ENCODE measurements at places on chromosomes 6 and 20.
A peak's percentile ranks its signal among the peaks of the same experiment; 100 is the strongest.

DNA sequence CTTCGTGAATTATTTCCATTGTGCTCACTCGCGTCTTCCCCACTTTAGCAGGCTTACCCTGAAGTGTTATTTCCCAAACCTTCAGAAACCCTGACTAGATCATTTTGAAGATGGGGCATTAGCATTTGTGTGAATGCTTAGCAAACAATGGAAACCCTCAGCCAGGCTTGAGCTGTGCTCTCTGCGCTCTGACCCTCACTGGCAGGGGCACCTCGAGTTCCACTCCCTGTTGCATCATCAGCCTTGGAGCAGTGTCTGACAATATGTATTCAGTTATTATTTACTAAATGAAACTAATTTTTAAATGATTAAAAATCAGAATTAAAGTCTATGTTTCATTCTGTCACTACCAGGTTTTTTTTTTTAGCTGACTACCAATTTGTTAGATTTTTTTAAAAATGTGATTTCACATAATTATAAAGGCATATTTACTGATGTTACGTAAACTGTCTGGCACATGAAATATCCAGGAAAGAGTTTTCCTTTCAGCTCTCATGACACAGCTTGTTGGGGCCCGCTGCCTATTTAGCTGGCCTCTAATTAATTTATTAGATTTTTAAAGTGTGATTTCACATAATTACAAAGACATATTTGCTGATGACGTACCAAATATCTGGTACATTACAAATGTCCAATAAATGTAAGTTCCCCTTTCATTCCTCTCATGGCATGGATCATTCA, 155.2 kb downstream of the PACRG start:
- no peak for DNase-seq

- DNase-seq, result peak; percentile 73
Measured at GRCh38 chr6:149271348-149272340, 45.9 kb upstream of the TAB2 start.

DNA sequence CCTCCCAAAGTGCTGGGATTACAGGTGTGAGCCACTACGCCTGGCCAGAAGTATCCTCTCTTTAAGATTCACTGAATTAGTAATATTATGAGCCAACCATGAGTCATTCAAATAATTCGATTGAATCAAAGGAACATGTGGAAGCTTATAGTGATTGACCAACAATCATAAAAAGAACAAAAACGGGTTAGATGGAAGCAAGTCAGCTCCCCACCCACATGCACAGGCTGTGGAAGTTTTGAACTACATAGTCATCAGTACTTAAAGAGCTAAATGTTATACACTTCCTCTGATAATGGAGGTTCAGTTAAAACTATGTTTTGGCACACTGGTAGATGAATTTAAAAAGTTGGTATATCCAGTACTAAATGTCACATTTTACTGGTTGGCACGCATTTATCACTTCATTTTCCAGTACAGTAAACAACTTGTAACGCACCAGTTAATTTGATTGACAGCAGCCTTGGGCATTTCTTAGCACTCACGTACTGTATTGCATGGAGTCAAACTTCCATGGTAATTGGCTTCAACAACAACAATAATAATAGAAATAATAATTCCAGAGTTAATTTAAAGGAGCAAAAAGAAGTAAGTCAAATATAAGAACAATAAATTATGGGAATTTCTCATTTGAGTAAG, 1107.3 kb upstream of the MAP3K7 start:
- no peak for DNase-seq

DNA sequence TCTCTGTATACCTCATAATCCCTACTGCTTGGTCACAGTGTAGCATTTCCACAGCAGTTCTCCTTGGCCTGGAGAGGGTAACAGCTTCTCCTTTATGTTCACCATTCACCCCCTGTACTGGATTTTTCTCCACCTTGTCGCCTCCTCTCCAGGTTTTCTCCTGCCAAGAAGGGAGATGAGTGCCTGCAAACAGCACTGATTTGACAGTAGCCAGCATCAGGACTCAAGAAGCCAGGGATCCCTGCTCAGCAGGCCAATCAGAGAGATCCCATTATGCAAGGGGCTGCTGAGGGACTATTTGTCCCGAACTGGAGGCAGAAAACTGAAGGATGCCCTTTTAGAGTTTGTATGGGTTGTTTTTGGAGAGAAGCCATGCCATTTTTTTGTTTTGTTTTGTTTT, 68.6 kb upstream of the RIPOR2 start:
- DNase-seq, result no peak

GRCh38 chr6:143103916-143104315, 43.2 kb downstream of the AIG1 start:
- no peak for DNase-seq

GRCh38 chr6:38307740-38308139, 332.0 kb downstream of the BTBD9 start:
- DNase-seq, result no peak

- DNase-seq, result no peak
Measured at GRCh38 chr20:6975311-6975710, 207.8 kb downstream of the BMP2 start.

DNA sequence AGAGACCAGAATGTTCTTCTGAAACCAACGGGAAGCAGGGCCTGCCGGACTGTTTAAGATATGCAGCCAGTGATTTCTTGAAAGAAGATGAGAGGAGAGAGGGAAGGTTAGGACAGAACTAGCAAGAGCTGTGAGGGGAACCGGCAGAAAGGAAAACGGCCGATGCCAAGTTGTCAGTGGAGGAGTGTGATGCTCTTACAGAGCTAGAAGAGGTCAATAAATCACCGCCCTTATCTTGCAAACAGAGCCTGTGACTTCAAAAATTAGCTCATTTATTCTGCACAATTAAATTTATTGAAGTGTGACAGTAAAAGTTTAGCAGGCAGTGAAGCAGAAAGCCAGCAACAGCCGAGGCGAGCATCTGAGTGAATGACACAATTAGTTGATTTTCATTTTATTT, 509.5 kb upstream of the ID4 start:
- DNase-seq, result no peak

DNA sequence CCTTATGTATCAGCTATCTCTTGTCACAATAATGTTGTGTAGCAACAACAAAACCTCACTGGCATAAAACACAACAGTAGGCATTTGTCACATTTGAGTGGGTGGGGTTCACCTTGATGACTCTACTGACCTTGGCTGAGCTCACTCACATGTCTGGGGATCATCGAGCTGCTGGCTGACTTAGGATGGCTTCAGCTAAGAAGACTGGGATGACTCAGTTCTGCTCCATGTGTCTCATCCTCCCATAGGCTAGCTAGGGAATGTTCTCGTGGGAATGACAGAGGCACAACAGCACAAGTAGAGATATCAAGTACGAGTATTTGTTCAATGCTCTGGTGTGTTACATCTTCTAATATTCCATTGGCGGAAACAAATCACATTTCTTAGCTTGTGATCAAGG, 167.9 kb downstream of the PLCB1 start:
- no peak for DNase-seq

- DNase-seq, result no peak
Measured at GRCh38 chr6:37709250-37709931, 11.7 kb upstream of the MDGA1 start.

- DNase-seq, result no peak
Measured at GRCh38 chr6:35496841-35497570, at the start of gene TEAD3. TSS of gene TEAD3 (minus strand) at chr6:35497079.

DNA sequence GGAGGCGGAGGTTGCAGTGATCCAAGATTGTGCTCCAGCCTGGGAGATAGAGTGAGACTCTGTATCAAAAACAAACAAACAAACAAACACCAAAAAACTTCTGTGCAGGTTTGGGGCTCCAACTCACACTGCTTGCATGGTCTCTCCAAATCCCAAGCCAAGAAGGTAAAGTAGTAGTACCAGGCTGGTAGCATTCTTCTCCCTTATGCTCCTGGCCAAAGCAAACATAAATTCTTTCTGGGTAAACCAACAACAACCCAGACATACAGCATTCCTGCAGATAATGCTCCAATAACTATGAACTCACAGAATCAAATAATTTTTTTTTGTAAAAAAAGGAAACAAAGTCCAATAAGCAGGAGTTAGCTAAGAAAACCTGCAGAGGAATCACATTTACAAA, 57.8 kb upstream of the KLHL31 start:
- DNase-seq, result no peak

- DNase-seq, result no peak
Measured at GRCh38 chr6:41546866-41547798, 951 bp downstream of the FOXP4 start.

- DNase-seq, result no peak
Measured at GRCh38 chr6:150894191-150894744, 28.8 kb downstream of the MTHFD1L start.

DNA sequence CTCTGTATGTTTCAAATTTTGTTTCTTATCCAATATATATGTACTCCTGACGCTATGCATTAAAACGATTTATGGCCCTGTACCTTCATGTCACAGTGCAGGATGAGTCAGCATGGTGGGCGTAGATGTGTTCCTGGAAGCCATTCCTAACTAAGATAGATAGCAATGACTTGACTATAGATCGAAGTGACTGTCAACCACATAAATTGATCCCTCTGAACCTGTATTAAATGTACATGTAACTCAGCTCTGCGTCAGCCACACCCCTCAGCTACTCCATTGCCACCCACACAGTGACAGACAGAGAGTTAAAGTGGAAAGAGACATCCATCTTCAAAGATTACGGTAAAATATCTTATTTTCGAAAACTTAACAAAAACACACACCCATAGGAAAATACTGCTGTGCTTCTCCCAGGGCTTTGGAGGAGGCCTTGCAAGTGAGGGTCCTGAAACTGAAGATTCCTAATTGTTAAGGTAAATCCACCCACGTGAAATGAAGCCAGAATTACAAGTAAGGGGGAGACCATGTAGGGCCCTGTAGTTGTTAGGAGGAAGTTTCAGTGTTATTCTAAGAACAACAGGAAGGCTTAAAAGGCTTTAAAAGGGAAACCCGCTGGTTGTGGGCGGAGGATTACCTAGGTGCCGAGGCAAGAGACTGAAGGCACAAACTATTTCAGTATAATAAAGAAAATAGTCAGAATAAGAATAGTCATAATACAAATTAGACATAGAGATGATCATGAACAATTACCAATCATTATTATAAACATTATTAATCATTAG, 10.3 kb upstream of the RAD21L1 start:
- DNase-seq, result no peak

GRCh38 chr20:11448554-11448953, 469.1 kb upstream of the BTBD3 start:
- DNase-seq, result no peak

DNA sequence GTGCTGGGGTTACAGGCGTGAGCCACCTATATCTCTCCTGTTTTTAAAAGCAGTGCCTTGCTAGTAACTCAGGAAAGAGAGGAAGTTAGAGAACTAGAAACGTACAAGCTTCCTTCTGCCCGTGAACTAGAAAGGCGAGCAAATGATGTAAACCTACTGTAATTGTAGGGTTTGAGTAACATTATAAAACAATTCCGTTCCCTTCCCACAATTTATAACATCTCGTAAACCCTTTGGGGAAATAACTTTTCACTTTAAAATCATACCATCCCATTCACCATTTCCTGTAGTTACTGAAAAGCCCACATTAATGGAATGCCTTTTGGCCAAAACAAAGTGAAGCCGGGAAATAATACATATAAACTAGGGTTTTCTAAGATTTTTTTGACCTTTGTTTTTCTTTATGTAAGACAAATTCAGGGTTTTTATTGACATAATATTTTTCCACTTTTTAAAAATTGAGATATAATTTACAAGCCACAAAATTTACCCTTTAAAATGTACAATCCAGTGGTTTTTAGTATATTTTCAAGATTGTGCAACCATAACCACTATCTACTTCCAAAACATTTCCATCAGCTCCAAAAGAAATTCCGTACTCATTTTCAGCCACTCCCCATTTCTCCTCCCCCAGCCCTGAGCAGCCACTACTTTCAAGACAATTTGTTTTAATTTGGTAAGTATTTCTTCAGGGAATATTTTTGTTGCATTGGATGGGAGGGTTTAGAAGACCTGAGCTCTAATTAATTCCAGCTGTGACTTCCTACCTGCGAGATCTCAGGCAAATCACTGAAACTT, 175.1 kb upstream of the PDE10A start:
- DNase-seq, result no peak

GRCh38 chr20:33362898-33363297, 38.4 kb downstream of the CDK5RAP1 start:
- no peak for DNase-seq

DNA sequence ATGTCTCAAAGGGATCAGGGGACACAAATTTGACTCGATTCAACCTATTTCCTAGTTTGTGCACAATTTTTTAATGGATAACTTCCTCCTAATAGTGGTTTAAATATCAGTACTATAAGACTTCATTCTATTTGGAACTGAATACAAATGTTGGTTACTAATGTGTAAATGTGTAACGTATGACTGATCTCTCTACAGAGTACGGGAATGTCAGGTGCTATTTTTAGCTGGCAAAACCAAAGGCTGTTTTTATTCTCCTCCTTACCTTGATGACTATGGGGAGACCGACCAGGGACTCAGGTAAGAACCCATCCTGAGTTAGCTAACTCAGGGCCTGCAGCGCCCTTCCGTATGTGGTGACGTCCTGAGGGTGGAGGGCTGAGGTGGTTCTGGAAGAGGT, 33.0 kb downstream of the PRPH2 start:
- DNase-seq, result no peak

DNA sequence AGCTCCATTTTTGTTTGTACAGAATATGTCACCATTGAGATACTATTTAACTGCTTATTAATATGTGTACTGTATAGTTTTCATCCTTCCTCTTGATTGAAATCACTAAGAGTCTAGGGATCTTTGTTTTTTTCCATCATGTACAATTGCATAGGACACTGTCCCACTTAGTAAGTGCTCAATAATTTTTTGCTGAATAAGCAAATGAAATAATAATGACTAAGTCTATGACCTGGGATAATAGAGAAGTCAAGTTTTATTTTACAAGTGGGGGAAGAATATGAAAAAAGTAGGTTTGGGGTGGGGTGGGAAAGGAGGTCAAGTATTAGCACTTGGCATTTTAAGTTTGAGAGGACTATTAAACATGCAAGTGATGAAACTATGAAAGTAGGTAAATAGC, 4.5 kb upstream of the EYS start:
- DNase-seq, result no peak

DNA sequence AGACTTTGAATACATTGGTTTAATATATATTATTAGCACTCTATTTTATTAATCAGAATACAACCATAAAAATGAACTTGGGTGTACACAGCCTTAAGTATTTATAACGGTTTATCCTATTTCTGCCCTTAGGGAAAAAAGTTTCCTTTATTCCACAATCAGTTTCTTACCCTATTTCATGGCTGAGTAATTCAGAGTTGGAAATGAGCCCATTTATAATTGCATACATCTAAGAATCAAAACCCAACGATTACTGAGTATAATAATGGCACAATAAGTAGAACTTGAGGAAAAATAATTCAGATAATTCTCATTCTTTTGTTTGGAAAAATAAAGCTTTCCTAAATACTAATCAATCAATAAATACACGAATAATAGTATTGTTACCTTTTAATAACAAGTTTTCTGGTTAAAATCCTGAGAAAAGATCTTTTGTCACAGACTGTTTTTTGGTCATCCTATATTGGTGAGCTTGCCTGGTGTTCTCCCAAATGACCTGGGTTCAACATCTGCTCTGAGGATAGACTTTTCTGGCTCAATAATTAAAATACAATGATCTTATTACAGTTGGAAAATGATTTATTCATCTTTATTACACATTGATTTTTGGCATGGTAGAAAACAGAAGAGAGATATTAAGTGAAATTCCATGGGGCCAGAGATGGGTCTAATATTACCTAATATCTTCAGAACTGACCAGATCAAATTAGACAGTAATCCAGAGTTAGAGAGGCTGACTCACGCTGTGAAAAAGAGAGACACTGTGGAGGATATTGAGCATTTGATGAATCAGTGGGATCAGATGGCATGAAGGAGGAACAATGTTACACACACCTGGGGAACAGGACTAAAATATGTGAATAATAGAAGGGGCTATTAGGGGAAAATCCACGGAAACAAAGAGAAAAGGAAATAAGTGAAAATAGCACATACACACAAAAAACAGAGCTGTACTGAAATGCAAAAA, 162.1 kb upstream of the TBX18 start:
- no peak for DNase-seq

Data from NK-92 treated with Interleukin-12 subunit alpha and Interleukin-12 subunit beta, amount 100 ng/mL, for 24 hours (cell line).